Psoas muscle (tissue), 8 donors: ENCODE measurements at places on chromosomes 13 and 19. TPM values are rescaled to one million over a fixed set of nuclear protein-coding genes. Genes with fewer than 3 reads are reported as not detected.
A peak's percentile ranks its signal among the peaks of the same experiment; 100 is the strongest.

The GAPDHS gene
- not detected for total RNA-seq

The CBY2 gene
- not detected for total RNA-seq

The SNRPD2 gene
- 243 TPM for total RNA-seq

The PABPC3 gene
- total RNA-seq: 0.11 TPM

The SPRY2 gene
- total RNA-seq: 26.5 TPM

The ERICH6B gene
- not detected for total RNA-seq

The KLF1 gene
- total RNA-seq: not detected

The ZNF730 gene
- total RNA-seq: 0.10 TPM

The DMWD gene
- 104 TPM for total RNA-seq

The PSG6 gene
- total RNA-seq: not detected

The OR7A5 gene
- not detected for total RNA-seq

The ZNF600 gene
- 2.4 TPM for total RNA-seq

GRCh38 chr19:5200844-5201243 lies 139.8 kb downstream of the PTPRS start:
- H3K27ac ChIP-seq: no peak overlapping the region
- H3K36me3 ChIP-seq: no peaks in the 10 kb centered on the region
- H3K27me3 ChIP-seq: no peaks in the 10 kb centered on the region

GRCh38 chr19:4229179-4229931 lies at the start of gene EBI3:
Gene EBI3 (plus strand): TSS chr19:4229523. CDS start chr19:4229551, 28 bp downstream.
- H3K27me3 ChIP-seq: peaks cover 15% of the 10 kb centered on the region
- H3K36me3 ChIP-seq: no peaks in the 10 kb centered on the region
- no peak for DNase-seq
- H3K4me3 ChIP-seq: peak within 1 kb of the TSS; percentile 22
- H3K4me1 ChIP-seq: no peaks in the 10 kb centered on the region

DNA sequence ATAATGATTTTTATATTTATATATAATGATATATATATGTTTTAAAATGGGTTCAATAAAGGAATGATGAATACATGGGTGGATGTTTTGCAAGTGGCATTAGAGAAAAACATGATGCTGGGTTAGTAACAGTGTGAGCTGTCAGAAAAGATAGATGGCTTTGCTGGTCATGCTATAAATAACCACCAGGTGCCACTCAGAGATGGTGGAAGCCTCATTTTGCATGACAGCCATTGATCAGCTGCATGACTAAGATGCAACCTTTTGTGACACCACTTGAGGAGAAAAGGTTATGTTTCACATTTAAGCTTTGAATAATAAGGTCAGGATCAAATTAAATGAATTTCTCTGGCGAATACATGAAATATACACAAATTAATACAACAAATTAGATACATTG lies 737.7 kb downstream of the PCDH9 start:
- no peaks in the 10 kb centered on the region for H3K4me1 ChIP-seq
- H3K27me3 ChIP-seq: no peaks in the 10 kb centered on the region
- H3K36me3 ChIP-seq: no peaks in the 10 kb centered on the region
- no peak overlapping the region for H3K27ac ChIP-seq
- no peak overlapping the region for H3K4me3 ChIP-seq
- no peak for DNase-seq

GRCh38 chr19:36898422-36898821 lies 17.7 kb downstream of the ZNF829 start:
- no peak overlapping the region for H3K4me3 ChIP-seq
- no peaks in the 10 kb centered on the region for H3K4me1 ChIP-seq
- DNase-seq: no peak
- no peak overlapping the region for H3K27ac ChIP-seq

- H3K27me3 ChIP-seq: peaks cover 3% of the 10 kb centered on the region
- H3K4me1 ChIP-seq: no peaks in the 10 kb centered on the region
- no peak overlapping the region for H3K27ac ChIP-seq
- no peaks in the 10 kb centered on the region for H3K36me3 ChIP-seq
- H3K4me3 ChIP-seq: no peak overlapping the region
Observed at GRCh38 chr19:16153582-16154336, 10.3 kb downstream of the HSH2D start.

DNA sequence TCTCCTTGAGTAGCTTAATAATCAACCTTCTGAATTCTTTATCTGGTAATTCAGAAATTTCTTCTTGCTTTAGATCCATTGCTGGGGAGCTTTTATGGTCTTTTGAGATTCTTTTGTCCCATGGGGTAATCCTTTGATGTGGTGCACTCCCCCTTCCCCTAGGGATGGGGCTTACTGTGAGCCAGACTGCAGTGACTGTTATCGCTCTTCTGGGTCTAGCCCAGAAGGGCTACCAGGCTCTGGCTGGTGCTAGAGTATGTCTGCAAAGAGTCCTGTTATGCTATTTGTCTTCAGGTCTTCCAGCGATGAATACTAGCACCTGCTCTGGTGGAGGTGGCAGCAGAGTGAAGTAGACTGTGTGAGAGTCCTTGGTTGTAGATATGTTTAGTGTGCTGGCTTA lies 41.7 kb downstream of the UFM1 start:
- no peaks in the 10 kb centered on the region for H3K4me1 ChIP-seq
- no peaks in the 10 kb centered on the region for H3K36me3 ChIP-seq
- no peak for DNase-seq
- H3K27me3 ChIP-seq: no peaks in the 10 kb centered on the region

GRCh38 chr13:77465603-77466195 lies 69.8 kb upstream of the SCEL start:
- H3K27ac ChIP-seq: no peak overlapping the region
- H3K4me1 ChIP-seq: no peaks in the 10 kb centered on the region
- H3K36me3 ChIP-seq: no peaks in the 10 kb centered on the region

DNA sequence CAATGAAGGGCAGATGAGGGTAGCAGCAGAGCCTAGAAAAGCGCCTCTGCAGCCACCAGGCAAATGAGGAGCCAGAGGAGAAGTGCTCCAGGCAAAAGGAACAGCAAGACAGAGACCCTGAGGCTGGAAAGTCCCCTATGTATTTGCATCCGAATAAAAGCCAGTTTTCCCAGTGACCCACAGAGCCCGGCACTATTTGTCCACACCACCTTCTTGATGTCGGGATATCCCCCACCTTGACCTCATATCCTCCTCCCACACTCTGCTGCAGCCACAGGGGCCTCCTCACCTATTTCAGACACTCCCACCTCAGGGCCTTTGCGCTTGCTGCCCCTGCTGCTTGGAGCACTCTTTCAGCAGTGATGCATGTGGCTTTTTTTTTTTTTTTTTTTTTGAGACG lies 6.6 kb downstream of the ATG4D start:
- H3K4me1 ChIP-seq: peaks cover 5% of the 10 kb centered on the region
- H3K27ac ChIP-seq: no peak overlapping the region
- peaks cover 7% of the 10 kb centered on the region for H3K36me3 ChIP-seq
- no peaks in the 10 kb centered on the region for H3K27me3 ChIP-seq
- no peak for DNase-seq

GRCh38 chr19:12838182-12838885 lies at the start of gene MAST1:
Gene MAST1 (plus strand): TSS chr19:12838515. CDS start chr19:12838573, 58 bp downstream.
- H3K4me3 ChIP-seq: peak within 1 kb of the TSS; percentile 47
- no peak within 1 kb of the TSS for H3K27ac ChIP-seq
- peaks cover 53% of the 10 kb centered on the region for H3K27me3 ChIP-seq
- peaks cover 6% of the 10 kb centered on the region for H3K4me1 ChIP-seq

- no peak overlapping the region for H3K4me3 ChIP-seq
- H3K36me3 ChIP-seq: no peaks in the 10 kb centered on the region
- H3K4me1 ChIP-seq: no peaks in the 10 kb centered on the region
- DNase-seq: no peak
- H3K27ac ChIP-seq: no peak overlapping the region
Observed at GRCh38 chr13:58592786-58593185, 961.2 kb downstream of the PCDH17 start.

DNA sequence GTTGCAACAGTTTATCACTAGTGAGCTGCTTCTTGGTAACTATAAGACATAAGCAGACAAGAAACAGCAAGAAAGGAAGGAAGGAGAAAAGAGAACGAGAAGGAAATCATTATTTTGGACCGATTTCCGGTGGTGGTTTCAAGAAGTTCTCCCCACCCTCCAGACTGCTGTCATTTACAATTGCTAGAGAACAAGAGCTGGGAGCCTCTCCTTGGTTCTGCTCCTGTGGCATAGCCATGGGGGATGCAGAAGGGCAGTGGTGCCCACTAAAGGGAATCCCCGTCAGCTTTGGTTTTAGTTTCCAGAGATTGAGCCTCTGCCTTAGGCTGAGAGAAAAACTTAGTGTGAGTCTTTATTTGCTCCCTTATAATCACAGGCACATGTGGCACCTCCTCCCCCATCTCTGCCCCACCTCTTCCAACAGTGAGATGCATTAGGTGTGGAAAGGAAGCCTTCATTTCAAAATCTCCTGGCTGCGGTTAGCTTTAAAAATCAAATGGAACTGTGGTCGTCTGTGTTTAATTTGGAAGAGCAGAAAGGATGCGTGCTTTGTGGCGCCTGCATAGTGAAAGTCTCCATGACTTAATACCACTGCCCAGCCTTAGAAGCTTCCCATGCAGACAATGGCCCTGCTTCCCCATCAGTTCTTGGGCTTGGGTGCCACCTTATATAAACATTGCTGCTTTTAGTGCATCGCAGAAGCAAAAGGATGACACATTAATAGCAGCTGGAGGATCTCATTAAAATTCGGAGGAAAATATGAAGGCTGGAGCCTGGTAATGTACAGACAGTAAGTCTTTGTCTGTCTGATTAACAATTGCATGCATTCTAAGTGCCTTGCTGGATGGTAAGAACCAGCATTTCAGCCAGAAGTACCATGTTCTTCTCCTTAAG lies 25.0 kb downstream of the LRCH1 start:
- no peak overlapping the region for H3K4me3 ChIP-seq
- DNase-seq: no peak
- no peaks in the 10 kb centered on the region for H3K36me3 ChIP-seq
- H3K4me1 ChIP-seq: peaks cover 34% of the 10 kb centered on the region
- H3K27me3 ChIP-seq: no peaks in the 10 kb centered on the region

DNA sequence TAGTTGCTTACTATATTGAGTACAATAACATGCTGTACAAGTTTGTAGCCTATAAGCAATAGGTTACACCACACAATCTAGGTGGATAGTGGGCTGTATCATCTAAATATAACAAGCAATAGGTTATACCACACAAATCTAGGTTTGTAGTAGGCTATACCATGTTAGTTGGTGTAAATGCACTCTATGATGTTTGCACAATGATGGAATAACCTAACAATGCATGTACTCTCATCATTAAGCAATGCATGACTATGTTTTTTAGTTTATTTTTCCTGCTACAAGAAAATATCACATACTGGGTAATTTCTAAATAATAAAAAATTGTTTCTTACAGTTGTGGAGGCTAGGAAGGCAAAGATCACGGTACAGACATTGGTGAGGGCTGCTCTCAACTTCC lies 262.5 kb downstream of the SLITRK6 start:
- H3K4me3 ChIP-seq: no peak overlapping the region
- no peak for DNase-seq
- no peaks in the 10 kb centered on the region for H3K4me1 ChIP-seq

DNA sequence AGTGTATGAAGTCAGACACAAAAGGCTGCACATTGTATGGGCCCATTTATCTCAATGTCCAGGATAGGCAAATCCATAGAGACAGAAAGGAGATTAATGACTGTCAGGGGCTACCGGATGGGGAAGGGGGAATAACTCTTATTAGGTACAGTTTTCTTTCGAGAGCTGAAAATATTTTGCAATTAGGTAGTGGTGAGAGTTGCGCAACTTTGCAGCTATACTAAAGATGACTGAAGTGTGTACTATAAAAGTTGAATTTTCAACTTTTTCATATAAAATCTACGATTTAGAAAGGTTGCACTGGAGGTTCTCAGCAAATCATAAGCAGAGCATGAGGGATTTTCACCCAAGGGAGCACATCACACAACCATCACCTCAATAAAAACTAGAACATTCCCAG lies 16.1 kb upstream of the SLC15A1 start:
- DNase-seq: no peak
- H3K36me3 ChIP-seq: no peaks in the 10 kb centered on the region
- H3K27ac ChIP-seq: no peak overlapping the region
- H3K4me1 ChIP-seq: no peaks in the 10 kb centered on the region

GRCh38 chr13:34156841-34157365 lies 339.0 kb downstream of the RFC3 start:
- H3K27me3 ChIP-seq: no peaks in the 10 kb centered on the region
- no peak overlapping the region for H3K27ac ChIP-seq
- peaks cover 5% of the 10 kb centered on the region for H3K4me1 ChIP-seq
- H3K36me3 ChIP-seq: no peaks in the 10 kb centered on the region

- peaks cover 6% of the 10 kb centered on the region for H3K36me3 ChIP-seq
- DNase-seq: no peak
- no peak overlapping the region for H3K27ac ChIP-seq
- no peaks in the 10 kb centered on the region for H3K4me1 ChIP-seq
- H3K4me3 ChIP-seq: no peak overlapping the region
Observed at GRCh38 chr19:7445104-7445503, 43.7 kb downstream of the PEX11G start.

- no peaks in the 10 kb centered on the region for H3K36me3 ChIP-seq
- DNase-seq: no peak
- H3K4me3 ChIP-seq: no peak overlapping the region
- H3K27ac ChIP-seq: no peak overlapping the region
- H3K27me3 ChIP-seq: peaks cover 2% of the 10 kb centered on the region
- H3K4me1 ChIP-seq: no peaks in the 10 kb centered on the region
Observed at GRCh38 chr19:17611462-17612244, 56.2 kb downstream of the COLGALT1 start.

DNA sequence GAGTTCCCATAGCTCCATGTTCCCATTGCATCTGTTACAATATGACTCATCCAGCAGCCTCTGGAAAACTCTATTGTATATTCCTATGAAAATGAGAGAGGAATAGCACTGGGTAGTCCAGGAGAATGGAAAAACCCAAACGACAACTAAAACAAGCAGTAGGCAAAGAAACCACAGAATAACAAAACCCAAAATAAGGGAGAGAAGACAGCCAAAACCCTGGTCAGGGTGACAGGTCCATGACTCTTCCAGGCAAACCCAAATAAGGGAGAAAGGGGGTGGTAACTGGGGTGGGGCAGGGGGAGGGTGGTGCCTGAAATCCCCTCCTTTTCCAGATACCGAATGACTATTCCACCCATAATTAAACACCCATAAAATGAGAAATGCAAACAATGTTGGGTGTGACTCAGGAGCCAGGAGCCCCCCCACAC lies 4.0 kb upstream of the ZNF8 start:
- no peak overlapping the region for H3K27ac ChIP-seq
- no peaks in the 10 kb centered on the region for H3K27me3 ChIP-seq

DNA sequence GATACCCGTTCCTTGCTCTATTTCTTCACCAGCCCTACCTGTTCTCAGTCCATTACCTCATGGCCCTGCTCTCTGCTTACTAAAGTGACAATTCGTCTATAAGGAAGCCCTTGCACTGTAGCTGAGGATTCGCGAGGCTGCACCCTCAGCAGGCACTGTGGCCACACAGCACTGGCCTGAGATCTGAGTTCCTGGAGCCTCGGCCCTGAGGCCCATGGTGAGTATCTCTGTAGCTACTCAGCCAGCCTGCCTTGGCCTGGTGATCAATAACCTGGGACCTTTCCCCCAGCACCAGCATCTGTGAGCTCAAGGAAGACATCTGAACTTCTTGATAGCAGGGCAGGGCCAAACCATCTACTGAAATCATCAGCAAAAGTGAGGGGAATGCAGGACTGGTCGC lies 90.7 kb downstream of the RGCC start:
- peaks cover 7% of the 10 kb centered on the region for H3K4me1 ChIP-seq
- DNase-seq: no peak
- no peak overlapping the region for H3K27ac ChIP-seq
- no peaks in the 10 kb centered on the region for H3K36me3 ChIP-seq
- H3K4me3 ChIP-seq: no peak overlapping the region

GRCh38 chr19:12913011-12913561 lies 6.0 kb downstream of the SYCE2 start:
- peak overlapping the region; percentile 17 for H3K27ac ChIP-seq
- peak overlapping the region; percentile 49 for H3K4me3 ChIP-seq
- H3K36me3 ChIP-seq: no peaks in the 10 kb centered on the region
- DNase-seq: peak; percentile 65
- peaks cover 9% of the 10 kb centered on the region for H3K4me1 ChIP-seq
